ENCODE measurements at places on chromosomes 4 and X.

GRCh38 chr4:22488106-22488505 lies 27.8 kb downstream of the ADGRA3 start:
- DNase-seq, result no peak

- no peak for DNase-seq
These were observed 16.8 kb downstream of the BANK1 start for GRCh38 chr4:101807351-101807750.

GRCh38 chr4:4362991-4363697 lies 23.8 kb upstream of the NSG1 start:
- peak; percentile 29 for DNase-seq

DNA sequence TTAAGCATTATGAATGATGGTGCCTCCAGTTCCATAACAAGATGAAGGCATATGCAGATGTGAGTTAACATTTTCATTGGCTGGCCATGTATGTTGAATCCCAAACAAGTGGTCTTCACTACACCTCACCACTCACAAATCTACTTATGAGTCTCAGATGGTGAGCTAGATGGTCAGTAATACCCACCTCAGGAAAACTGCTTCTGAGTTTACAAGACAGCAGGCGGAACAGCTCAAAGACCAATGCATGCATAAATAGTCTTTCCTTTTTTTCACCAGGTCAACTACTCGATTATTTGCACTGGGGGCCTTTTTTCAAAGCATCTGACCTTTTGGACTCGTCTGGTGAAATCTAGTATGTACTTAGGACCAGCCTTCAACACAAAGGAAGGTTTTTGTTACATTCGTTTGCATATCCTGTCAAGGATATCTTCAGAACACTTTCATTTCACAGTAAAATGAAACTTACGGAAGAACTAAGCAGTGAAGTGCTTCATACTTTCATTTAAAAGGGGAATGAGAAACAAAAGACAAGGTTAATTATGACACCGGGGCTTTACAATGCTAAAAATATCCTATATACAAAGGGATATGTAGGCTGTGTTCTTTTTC lies 23.1 kb upstream of the TLR7 start:
- no peak for DNase-seq

DNA sequence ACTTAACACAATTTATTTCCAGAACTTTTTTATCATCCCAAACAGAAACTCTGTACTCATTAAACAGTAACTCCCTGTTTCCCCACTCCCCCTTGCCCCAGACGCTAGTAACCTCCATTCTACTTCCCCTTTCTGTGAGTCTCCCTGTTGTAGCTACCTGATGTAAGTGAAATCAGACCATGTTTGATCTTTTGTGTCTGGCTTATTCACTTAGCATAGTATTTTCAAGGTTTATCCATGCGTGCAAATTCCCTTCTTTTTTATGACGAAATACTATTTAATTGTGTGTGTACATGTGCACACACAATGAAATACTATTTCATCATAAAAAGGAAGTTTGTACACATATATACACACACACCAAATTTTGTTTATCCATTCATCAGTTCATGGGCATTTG lies 5.2 kb downstream of the PKD2 start:
- DNase-seq, result no peak
